ENCODE measurements at places on chromosomes 13 and 19. TPM values are rescaled to one million over a fixed set of nuclear protein-coding genes. Genes with fewer than 3 reads are reported as not detected.
A peak's percentile ranks its signal among the peaks of the same experiment; 100 is the strongest.

The ZNF154 gene
- total RNA-seq, result 0.70 TPM

DNA sequence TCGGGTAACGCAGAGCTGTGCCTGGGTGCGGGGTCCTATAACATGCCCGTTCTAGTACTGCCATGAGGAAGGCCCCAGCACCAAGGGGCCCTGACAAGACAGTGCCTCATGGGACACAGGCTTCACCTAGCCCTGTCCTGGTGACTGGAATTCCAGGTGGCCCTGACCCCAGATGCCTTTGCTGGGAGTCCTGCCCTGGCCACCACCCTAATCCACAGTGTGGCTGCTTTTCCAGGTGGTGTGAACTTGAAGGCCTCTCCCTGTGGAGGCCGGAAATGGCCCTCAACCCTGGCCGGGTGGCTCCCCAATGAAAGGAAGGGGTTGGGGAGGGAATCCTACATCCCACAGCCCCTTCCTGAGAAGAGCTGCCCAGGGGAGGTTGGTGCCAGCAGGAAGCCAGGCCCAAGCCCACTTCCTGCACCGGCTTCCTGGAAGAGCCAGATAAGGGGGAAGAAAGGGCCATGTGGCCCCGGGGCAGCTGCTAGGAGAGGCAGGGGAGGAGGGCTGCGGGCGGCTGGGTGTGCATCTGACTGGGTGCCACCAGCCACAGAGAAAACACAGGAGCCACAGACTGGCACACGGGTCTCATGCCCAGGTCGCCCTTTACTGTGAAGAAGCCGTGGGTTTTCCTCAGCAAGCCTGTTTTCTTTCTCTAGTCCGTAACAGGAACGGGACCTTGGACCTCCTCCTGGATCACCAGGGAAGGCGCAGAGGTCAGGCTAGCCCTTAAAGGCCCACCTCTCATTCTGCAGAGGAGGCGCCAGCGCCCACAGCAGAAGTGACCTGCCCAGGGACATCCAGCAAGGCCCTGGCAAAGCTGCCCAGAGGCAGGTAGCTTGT is 4.7 kb downstream of the LSM4 start:
- H3K36me3 ChIP-seq, result peaks cover 49% of the 10 kb centered on the region
- peak overlapping the region; percentile 96 for H3K27ac ChIP-seq
- peaks cover 65% of the 10 kb centered on the region for H3K4me1 ChIP-seq
- H3K27me3 ChIP-seq, result no peaks in the 10 kb centered on the region
- H3K4me3 ChIP-seq, result peak overlapping the region; percentile 64

The TMEM145 gene
- 0.23 TPM for total RNA-seq

GRCh38 chr19:12769689-12770088 is 5.7 kb downstream of the HOOK2 start:
- no peak overlapping the region for H3K27ac ChIP-seq
- H3K4me3 ChIP-seq, result no peak overlapping the region
- DNase-seq, result peak; percentile 67
- H3K36me3 ChIP-seq, result no peaks in the 10 kb centered on the region
- no peaks in the 10 kb centered on the region for H3K27me3 ChIP-seq
- H3K4me1 ChIP-seq, result peaks cover 25% of the 10 kb centered on the region

DNA sequence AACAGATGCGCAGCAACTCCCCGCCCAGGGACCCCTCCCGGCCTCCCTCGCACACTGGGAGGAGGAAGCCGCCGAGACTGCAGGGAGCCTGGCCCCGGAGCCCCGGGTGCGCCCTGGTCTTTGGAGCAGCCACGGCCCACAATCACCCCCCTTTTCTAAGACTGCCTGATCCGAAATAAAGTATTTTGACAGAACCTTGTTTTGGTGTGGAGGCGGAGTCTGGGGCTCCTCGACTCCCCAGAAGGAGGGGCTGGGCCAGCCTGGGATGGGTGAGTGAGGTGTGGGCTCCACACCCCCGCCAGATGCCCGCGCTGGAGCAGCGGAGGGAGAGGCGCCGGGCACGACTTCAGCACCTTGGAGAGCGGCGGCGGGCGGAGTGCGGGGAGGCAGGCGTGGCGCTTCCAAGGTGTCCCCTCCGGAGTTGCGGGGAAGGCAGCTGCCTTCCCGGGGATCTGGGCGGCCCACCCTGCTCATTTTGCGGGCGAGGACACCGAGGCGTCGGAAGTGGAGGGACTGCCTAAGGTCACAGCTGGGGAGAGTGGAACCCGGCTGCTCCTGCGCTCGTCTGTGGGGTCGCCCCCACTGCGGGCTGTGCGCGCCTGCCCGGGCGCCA is 9.4 kb downstream of the SIRT6 start:
- no peaks in the 10 kb centered on the region for H3K4me1 ChIP-seq
- no peak overlapping the region for H3K4me3 ChIP-seq
- peak; percentile 71 for DNase-seq
- H3K27me3 ChIP-seq, result peaks cover 8% of the 10 kb centered on the region
- H3K27ac ChIP-seq, result no peak overlapping the region

GRCh38 chr13:113361406-113361805 is 2.5 kb downstream of the GRTP1 start:
- DNase-seq, result no peak
- H3K27ac ChIP-seq, result no peak overlapping the region
- no peak overlapping the region for H3K4me3 ChIP-seq
- peaks cover 26% of the 10 kb centered on the region for H3K27me3 ChIP-seq

DNA sequence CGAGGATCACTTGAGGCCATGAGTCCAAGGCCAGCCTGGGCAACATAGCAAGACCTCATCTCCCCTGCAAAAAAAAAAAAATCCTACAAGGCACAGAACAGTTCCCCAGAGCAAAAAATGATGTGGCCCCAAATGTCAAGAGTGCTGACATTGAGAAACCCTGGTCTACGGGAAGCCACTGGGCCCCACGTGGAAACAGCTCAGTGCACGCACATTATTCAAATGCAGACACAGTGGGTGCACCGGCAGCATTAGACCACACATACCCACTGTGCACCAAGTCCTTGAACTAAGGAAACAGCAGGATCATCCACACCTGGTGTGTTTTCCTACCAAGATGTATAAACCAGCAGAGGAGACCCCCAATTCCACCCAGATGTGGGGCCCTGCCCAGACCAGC is 35.0 kb upstream of the ADGRE5 start:
- DNase-seq, result no peak
- H3K27me3 ChIP-seq, result no peaks in the 10 kb centered on the region
- no peaks in the 10 kb centered on the region for H3K36me3 ChIP-seq
- H3K4me3 ChIP-seq, result no peak overlapping the region

Data from activated CD4-positive, alpha-beta memory T cell treated with anti-CD3 and anti-CD28 coated beads, Interleukin-2, amount 10 ng/mL, durations not matched to agents 7 days and 5 days (primary cell).